Activated T-helper 1 cell treated with Interleukin-2 at 50 U/mL for 16 hours (primary cell): ENCODE measurements at places on chromosomes 11 and 22.

- DNase-seq, result no peak
Observed at GRCh38 chr11:130437848-130438247, 9.4 kb upstream of the ADAMTS8 start.

- DNase-seq, result no peak
Observed at GRCh38 chr22:46446799-46447198, 90.6 kb downstream of the CELSR1 start.

DNA sequence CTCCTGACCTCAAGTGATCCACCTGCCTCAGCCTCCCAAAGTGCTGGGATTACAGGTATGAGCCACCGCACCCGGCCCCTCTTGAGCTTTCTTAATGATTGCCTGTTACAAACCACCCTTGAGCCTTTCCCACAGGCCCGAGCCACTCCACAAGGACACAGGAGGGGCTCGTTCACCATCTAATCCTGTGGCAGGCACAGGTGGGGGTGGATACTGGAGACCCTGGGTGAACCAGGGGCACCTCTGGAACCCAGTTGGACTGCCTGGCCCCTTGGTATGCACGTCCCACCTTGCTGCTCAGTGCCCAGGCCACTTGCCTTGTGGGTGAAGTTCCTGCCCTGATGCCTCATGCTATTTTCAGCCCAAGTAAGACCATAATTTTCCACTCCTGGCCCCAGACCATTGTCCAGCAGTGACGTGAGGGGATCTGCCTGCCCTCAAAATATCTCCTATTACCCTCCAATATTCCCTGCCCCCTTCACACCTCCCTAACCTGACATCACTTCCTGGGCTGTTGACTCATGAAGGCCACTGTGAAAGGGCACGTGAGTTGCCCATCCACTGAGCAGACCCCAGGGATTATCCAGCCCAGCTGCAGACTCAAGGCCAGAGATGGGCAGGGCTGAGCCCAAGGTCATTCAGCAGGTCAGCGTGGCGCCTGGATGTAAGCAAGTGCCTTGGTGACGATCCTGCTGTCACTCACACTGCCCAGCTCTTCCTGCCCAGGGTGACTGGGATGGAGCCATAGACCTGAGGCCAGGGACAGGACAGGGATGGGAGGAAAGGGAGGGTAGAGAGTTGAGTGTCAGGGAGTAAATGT is 19.6 kb downstream of the P2RY2 start:
- DNase-seq, result no peak

GRCh38 chr11:26931248-26931631 is 62.7 kb upstream of the FIBIN start:
- DNase-seq, result no peak

- no peak for DNase-seq
Observed at GRCh38 chr11:115636753-115637527, 132.7 kb upstream of the CADM1 start.

GRCh38 chr11:114321621-114322257 is 25.5 kb downstream of the NNMT start:
- no peak for DNase-seq

DNA sequence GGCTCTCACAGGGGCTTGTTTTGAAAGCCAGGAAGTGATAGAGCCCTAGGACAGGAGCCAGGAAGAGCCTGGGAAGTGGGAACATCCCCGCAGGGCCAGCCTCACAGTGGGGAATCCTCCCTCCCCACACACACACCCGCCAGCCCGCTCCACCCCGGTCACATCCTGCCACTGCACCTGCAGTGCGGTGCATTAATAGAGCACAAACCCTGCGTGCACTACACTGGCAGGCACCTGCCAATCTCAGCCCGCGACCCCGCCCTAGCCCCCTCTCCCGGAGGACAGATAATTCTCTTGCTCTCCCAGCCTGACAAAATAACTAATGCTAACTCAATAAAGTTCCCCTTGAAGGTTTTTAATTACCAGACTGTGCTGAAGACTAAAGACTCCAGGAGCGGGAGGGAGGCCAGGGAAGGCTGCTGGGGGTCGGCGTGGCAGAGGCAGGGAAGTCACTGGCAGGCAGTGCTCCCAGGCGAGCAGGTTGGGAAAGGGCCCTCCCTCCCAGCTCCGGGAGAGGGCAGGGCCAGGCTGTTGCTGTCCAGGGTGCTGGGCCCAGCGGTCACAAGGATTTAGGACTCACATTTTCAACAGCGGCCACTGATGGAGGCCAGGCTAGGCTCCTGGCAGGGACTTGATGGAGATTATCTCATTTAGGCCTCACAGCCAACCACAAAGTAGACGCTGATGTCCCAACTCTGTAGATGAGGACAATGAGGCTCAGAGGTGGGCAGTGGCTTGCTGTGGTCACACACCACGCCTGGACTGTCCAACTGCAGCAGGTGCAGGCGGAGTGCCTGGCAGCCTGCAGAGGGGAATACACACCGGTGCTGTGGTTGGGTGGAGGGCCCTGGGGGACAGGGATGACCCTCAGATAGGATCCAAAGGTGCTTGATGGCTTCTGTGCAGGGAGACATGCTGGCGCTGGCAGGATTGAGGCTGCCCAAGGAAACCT is 23.9 kb upstream of the TCF20 start:
- no peak for DNase-seq

DNA sequence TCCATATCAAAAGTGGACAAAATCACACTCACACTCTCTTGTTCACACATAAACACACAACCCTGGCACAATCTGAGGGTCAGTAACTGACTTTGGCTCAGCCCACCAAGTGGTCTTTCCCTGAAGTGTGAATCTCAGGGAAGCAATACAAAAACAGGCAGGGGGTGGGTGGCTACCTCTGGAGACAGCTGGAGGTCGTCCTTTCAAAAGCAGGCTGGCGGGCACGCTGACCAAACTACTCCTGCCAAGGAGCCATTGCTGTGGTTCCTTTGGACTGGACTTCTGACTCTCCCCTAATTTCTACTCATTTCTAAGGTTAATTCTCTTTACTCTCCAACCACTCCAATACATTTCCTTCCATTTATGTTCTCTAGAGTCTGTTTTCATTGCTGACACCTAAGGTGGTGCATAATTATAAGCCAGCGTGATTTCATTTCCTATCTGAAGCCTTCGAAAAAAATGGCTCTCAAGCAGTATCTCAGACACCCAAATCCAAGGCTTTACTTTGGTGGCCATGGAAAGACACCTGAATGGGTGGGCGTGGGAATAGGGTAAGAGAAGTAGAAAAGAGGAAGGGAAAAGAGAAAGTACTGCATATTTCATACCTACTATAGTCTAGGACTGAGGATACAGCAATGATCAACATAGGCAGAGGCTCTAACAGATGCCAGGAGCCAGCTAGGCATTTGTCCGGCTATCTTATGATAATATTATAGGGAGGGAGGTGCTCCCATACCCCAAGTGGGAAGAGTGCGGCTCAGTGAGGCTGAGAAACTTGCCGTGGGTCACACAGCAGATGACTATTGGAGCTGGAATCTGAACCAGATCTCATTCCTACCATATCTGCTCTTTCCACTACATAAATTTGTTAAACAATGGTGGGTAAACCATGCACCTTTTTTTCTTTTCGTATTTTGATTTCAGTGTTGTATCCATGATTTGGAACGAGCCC is 22.0 kb downstream of the FZD4 start:
- DNase-seq, result no peak

GRCh38 chr11:45662665-45663485 is 2.5 kb downstream of the CHST1 start:
- no peak for DNase-seq

DNA sequence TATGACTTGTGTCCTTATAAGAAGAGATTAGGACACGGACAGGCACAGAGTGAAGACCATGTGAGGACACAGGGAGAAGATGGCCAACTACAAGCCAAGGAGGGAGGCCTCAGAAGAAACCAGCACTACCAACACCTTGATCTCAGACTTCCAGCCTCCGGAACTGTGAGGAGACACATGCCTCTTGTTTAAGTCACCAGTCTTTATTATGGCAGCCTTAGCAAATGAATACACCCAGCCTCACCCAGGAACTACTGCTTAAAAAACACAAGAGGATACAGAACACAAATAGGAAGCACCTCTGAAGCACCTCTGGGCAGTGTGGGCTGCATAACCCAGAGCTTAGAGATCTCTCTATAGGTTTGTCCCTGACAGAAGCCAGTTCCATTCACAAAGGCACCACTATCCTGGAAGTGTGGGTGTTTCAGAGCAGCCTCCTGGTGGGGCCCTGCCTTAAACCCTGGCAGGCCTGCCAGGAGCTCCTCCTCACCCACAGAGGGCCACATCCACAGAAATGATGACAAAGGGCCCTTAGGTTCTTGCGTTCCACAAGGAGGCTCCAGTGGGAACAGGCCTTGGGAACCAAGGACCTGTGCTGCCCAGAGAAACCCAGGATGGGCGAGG is 58.8 kb downstream of the CHRDL2 start:
- DNase-seq, result no peak

- no peak for DNase-seq
Observed at GRCh38 chr11:126072801-126073594, 10.3 kb upstream of the CDON start.

DNA sequence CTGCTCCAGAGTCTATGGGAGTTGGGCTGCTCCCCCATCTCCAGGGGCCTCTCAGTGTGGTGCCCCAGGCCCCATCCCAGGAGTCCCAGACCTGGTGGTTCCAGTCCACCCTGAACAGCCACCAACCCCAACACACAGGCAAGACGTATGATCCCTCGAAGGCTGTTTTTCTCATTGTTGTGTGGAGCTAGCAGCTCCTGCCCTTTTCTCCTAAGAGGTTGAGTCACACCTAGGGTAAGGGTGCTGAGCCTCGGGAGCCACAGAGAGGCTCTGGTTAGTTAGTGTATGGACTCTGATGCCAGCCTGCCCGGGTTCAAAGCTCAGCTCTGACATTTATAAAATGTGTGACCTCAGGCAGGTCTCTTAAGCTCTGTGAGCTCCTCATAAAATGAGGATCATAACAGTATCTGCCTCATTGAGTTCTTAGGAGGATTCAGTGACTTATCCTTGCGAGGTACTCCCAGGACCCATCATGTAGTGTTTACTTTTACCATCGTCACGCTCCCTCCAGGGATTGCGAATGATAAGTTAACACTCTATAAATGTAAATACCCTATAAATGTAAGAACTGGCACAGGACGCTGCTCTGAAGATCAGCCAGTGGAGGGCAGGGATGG is 47.2 kb downstream of the FBLN1 start:
- no peak for DNase-seq

DNA sequence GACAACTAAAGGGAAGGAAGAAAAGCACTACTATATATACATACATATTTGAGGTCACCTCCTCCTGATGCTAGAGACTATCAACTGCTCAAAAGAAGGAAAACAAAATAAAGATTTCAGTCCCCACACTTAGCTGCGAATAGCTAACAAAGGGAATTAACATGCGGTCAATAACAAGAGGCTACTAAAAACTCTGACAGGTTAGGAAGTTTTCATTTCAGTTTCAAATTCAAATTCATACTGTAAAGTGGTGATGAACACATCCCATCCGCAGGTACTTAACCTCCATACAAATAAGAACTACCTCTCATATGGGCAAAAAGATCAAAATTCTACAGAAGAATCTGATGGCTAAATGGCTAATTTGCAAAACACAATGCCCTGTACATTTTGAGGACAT is 2.6 kb downstream of the NAP1L4 start:
- DNase-seq, result no peak

GRCh38 chr11:22539821-22540256 is 85.8 kb downstream of the FANCF start:
- DNase-seq, result no peak

DNA sequence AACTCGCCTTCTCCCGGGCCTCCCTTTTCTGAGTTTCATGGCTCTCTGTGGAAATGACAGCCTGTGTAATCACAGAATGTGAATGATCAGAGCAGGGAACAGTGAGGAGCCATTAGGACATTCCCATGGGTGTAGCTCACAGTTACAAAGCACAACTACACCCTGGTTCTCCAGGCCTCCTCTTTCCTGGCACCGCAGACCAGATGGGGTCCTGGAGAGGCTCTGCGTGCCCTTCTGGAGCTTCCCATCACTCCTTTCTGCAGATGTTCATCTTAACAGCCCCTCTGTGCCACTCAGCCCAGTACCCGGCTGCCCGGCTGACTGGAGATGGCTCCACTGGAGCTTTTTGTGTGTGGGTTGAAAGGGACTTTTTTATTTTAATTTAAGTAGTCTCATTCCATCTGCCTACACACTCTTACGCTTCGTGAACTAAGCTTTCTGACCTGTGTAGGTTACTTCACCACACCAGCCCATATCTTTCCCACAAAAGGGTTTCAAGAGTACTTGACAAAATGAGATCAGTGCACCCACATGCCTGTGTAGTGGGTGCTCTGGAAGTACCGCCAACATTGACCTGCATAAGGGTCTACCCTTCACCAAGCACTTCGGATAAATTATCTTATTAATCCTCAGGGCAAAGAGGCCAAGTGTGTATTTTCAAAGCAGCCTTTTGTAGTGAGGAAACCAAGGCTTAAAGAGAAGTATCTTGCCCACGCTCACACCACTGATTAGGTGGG is 29.8 kb downstream of the SREBF2 start:
- no peak for DNase-seq

DNA sequence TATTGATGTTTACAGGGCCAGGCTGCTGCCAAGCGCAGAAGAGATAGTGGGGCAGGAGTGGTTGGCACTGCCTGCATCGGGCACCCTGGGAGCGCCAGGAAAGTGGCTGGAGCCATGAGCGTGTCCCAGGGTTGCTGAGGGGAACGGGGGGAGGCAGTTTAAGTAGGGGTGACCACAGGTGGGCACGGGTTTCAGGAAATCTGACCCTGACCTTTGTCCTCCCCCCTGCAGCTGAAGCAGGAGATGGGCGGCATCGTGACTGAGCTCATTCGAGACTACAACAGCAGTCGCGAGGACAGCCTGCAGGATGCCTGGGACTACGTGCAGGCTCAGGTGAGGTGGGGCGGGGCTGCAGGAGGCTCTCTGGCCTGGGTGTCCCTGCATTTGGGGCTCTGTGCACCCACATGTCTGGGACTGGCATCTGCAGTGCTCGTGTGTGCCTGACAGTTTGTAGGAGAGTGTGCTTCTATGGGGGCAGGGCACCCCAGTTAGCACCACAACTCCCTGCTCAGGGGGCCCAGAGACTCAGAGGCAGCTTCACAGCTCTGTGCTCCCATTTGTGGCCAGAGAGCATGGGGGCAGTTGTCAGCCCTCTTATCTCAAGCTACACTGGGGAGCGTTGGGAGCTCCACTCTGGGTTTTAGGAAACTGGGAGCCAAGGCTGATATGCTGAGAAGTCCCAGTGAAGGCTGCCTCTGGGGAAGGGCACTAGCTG is 49.7 kb downstream of the CD82 start:
- no peak for DNase-seq

DNA sequence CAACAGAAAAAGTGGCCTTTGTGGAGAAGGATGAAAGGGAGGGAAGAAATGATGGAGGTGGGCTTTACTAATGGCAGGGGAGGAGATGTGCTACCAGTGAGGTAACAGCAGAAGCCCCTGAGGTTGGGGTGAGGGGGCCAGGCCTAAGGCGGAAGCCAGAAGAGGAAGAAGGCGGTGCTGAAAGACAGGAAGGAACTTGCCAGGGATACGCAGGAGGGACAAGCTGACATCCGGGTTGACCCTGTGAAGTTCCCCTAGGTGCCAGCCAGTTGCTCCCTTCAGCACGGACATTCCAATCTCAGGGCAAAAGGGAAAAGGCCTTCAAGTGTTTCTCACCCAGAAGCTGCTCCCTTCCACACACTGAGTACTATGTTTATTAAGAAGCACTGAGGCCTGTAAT is 2.3 kb upstream of the TIRAP start:
- DNase-seq, result no peak
